CD4-positive, alpha-beta T cell treated with Interleukin-4 for 4 hours (primary cell): ENCODE measurements at places on chromosomes 4 and X.

DNA sequence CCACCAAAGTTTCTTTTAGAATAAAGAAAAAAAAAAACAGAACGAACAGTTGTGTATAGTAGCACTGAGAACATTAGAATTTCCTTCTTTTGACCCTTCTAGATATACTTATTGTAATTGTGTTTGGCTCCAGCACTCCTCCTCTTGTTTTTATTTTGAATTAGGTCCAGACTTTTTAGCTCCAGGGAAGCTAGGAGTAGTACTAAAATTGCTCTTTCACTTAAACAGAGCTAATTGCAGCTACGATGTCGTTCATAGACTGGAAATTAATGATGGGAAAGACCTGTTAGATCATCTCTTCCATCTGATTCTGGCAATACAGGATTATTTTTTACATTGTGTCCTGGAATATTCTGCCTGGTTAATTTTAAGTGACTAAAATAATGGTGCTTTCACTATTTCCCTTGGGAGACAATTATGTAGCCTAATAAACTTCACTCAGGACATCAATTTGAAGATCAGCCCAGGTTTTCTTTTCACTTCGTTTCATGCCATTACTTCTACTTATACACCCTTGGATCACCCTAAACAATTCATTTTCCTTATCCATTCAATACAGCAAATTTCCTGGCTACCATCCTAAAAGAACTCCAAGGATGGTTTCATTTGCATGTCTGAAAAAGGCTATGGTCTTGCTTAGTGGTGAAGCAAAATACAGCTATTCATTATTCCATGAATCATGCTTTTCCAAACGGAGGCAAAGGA, 480.8 kb upstream of the TECRL start:
- no peak for DNase-seq

DNA sequence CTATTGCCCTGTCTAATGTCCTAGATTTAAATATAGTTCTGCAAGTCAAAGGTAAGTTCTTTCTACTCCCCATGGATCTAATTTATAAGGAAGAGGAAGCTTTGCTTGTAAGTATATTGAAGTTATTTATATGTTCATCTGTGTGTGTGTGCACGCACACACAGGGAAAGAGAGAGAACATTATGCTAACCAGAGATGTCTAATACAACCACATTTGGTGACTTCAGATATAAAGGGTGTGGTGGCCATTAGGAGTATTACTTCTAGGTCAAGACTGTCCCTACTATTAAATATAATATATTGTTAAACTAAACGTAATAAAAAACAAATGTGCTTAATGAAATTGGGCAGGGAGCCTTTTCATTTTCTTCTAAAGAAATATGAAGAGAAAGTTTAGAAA, 4.1 kb downstream of the DCK start:
- no peak for DNase-seq

DNA sequence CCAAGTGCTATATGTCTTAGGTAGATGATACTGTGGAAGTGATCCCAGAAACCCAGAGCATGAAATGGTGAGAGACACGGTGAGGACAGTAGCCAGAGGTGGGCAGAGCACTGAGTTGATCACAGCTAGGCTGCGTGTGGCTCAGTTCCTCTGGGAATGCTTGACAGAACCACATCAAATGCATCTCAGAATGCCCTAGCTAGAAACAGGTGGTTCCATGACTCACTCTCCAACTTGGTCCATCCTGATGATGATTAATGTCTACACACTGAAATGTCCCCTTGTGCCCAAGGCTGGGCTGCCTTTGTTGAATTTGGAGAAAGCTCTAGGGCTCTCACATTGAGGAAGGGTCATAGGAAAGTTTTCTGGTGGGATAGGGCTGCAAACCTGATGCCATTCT, 113.6 kb downstream of the ZNF518B start:
- no peak for DNase-seq

- DNase-seq = no peak
Measured at GRCh38 chrX:69255441-69256290, 90.4 kb upstream of the PJA1 start.

DNA sequence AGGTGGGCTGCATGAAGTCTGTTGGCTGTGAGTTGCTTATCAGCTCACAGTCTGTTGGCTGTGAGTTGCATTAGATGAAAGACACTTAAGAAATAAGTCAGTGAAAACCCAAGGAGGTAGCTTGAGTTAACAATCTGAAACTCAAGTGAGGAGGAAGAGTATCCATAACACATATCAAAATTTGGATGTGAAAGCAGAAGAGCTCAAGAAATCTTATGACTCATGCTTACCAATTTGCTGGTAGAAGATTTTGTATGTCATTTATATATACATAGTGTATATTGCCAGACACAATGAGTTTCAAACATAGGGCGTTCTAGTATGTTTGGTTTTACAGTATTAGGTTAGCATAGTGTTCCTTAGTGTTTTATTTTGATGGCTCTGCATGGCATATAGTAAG, 107.4 kb downstream of the DDIT4L start:
- DNase-seq = no peak

DNA sequence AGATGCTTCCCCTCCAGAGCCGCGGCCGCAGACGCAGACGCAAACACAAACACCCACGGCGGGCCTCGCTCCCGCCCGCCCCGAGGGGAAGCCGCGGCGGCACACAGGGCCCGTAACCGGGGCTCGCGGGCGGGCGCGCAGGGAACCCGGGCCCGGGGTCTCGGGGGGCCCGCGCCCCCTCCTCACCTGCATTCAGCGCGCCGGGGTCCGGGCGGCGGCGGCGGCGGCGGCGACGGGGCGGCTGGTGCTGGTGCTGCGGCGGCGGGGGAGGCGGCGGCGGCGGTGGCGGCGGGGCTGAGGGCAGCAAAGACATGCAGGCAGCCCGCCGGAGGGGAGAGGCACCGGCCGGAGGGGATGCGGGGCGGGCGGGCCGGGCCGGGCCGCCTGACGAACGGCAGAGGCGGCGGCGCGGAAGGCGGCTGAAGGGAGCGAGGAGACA, 255 bp upstream of the CNOT6L start:
- DNase-seq = no peak

- DNase-seq = no peak
Measured at GRCh38 chr4:114252499-114252898, 273.1 kb upstream of the ARSJ start.

DNA sequence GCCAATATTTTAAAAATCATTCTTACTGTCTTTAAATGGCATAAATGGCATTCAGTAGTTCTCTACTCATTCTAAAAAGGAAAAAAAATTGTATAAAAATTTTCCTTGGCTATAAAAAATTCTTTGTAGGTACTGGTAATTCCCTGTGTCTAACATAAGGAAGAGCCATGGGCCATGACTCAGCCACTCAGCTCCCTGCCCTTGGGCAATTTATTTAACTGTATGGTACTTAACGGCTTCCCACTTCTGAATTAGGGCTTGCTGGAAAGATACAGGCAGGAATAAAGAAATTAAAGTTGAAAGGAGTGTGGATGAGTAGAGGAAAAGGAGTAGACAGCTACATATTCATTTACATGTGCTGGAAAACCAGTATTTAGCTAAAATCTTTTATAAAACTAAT, 30.6 kb downstream of the ABHD18 start:
- DNase-seq = no peak

DNA sequence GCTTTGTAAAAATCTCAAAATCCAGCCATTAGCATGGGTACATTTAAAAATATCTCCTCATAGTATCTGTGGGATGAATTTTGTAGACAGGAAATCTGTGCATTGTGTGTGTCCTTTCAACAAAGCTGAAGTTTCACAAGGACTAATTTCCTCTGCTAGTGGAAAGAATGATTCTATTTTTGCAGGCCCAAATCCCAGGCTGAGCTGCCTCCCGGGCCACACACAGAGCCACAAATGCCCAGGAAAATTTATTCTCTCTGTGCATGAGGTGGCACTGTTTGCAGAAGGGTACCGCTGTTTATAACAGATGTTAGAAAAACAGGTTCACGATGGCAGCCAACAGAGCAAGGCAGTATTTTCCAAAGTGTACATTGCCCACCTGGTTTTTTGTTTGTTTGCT, 11.0 kb upstream of the VCX3B start:
- no peak for DNase-seq

DNA sequence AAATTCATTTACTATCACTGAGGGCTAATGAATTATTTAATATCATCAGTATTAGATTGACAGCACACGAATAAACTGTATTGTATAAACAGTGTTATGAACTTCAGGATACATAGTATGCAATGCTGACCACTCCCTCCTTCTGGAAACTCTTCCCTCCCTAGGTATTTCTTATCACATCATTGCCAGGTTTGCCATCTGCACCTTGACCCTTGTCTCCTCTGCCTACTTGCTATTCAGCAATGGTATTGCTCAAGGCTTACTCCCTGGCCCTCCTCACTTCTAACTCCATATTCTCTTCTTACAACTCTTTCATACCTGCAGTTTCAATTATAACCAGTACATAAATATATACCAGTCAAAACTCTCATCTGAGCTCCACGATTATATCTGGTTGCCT, 38.9 kb downstream of the ATP8A1 start:
- DNase-seq = no peak

DNA sequence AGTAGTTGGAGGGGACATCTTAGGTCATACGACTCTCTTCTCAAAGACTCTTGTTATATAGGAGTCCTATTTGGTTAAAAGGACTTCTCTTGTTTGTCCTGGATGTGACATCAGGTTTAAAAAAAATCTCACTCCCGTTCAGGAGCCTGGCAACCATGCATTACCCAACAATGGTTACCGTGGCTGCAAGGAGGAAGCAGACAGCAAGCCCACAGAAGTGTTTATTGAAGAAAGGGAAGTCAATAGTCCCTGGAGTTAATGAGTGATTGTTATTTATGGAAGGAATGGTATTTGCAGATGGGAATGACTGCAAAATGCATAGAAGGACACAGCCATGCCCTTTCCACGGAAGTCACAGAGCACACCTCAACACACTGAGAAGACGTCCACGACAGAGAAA, 75.9 kb upstream of the ENPP6 start:
- DNase-seq = no peak

DNA sequence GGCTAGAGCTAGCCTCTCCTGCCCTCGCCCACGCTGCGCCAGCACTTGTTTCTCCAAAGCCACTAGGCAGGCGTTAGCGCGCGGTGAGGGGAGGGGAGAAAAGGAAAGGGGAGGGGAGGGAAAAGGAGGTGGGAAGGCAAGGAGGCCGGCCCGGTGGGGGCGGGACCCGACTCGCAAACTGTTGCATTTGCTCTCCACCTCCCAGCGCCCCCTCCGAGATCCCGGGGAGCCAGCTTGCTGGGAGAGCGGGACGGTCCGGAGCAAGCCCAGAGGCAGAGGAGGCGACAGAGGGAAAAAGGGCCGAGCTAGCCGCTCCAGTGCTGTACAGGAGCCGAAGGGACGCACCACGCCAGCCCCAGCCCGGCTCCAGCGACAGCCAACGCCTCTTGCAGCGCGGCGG, at the start of gene AR:
TSS of gene AR (plus strand) at position 204 of the 400 bp plus-strand sequence. CDS start 1,126 bp downstream, outside the sequence.
- no peak for DNase-seq

DNA sequence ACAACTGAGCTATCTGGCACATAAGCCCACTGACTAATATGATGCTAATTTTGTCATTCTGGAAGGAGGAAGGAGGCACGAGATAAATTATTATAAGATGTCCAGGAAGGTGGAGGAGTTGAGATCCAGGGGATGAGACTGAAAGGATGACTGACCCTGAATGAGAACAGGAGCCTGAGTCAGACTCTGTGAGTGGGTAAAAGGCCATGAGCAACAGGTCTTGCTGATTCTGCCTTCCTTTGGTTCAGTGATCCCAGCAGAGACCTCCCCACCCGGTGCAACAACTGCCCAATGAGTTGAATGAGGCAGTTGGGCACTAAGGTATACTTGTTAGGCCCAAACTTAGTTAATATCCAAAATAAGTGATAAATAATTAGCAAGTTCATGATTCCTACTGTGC, 238.1 kb upstream of the GPC4 start:
- DNase-seq = no peak

DNA sequence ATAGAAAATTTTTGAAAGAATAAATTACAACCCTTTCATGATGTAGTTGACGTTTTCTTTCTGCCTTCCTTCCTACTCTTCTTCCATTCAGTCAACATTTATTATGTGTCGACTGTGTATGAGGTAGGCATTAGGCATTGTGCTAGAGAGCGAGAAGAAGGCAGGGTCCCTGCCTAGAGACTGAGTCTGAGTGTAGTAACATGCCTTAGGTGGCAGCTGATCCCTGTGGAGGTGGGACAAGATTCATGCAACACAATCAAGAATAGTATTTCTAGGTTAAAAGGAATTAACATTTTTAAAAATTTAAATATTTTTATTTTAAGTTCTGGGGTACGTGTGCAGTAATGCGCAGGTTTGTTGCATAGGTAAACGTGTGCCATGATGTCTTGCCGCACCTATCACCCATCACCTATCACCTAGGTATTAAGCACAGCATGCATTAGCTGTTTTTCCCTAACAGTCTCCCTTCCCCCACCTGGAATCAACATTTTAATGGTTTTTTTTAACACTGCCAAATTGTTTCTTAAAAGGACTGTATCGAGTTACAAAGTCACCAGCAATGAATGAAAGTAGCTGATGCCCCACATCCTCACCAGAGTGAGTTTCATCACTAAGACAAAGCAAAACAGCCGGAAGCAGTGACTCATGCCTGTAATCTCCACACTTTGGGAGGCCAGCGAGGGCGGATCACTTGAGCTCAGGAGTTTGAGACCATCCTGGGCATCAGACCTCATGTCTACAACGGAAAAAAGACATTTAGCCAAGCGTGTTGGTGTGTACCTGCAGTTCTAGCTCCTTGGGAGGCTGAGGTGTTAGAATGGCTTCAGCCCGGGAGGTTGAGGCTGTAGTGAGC, 84.0 kb downstream of the WWC2 start:
- DNase-seq = peak; percentile 20

- DNase-seq = no peak
Measured at GRCh38 chrX:100340491-100341141, 69.5 kb downstream of the PCDH19 start.

GRCh38 chrX:6465756-6466155, 69.2 kb downstream of the VCX3A start:
- DNase-seq = no peak

DNA sequence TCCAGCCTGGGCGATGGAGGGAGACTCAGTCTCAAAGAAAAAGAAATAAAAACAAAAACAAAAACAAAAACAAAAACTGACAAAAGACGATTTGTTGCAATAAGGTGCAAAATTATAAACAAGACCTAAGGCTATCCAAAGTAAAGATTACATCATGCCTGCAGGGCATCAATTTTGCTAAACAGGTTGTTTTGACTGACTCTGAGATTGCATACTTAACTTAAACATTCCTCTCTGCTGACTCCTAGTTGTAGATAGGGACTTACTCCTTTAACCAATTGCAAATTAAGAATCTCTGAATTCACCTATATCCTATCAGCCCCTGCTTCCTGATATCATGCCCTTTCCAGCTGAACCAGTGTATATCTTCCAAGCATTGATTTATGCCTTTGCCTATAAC, 2687.3 kb downstream of the PCDH7 start:
- no peak for DNase-seq
